Right hindlimb (tissue), 1 donor: ENCODE measurements at places on chromosomes 3 and 15.
A peak's percentile ranks its signal among the peaks of the same experiment; 100 is the strongest.

DNA sequence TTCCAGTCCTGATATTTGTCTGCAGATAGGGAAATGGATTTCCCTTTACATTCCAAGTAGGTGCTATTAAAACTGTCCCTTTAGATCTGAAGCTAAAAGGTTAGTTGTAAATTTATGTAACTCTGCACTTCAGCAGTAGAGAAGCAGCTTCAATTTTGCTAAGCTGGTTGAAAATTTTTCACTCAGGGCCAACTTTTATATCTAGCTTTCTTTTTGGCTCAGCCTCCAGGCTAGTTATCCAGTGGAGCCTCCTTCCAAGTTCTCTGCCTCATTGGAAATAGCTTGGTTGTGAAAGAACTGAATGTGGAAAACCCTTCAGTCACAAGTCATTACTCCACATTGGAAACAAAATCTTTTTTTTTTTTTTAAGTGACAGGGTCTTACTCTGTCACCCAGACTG lies 8.2 kb upstream of the ZNF660 start:
- DNase-seq = peak; percentile 25

- DNase-seq = no peak
Observed at GRCh38 chr3:38925351-38925750, 109.3 kb upstream of the SCN10A start.

GRCh38 chr15:72116731-72117485 lies 1.0 kb downstream of the MYO9A start:
- no peak for DNase-seq

DNA sequence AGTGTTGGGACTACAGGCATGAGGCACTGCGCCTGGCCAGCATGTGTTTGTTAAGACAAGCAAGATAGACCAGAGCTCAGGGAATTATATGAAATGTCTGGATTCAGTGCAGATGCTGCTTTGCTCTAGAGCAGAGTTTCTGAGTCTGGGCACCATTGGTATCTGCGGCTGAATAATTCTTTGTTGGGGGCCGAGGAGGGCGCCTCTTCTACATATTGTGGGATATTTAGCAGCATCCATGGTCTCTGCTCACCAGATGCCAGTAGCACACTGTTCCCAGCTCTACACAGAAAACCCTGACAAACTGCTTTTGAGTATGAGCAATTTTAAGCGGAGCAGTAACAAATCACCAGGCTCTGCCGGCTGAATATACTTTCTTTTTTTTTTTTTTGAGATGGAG lies 3.6 kb upstream of the LDHAL6B start:
- no peak for DNase-seq

DNA sequence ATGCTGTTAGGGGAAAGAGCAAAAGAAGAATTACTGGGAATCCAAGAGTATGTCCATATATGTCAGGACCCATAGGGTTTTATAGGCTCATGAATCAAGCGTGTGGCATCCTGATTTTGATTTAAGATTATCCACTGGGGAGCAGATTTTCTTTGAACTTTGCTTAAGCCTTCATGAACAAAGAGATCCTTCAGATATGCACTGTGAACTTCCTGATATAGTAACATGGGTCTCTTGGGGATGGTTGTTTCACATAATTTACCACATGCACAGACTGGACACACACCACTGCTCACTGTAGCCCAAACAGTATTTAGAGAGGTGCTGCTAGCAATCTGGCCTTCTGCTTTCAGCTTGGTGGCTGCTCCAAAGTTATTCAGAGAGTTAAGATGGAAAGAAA lies 200.9 kb upstream of the ZPLD1 start:
- no peak for DNase-seq

DNA sequence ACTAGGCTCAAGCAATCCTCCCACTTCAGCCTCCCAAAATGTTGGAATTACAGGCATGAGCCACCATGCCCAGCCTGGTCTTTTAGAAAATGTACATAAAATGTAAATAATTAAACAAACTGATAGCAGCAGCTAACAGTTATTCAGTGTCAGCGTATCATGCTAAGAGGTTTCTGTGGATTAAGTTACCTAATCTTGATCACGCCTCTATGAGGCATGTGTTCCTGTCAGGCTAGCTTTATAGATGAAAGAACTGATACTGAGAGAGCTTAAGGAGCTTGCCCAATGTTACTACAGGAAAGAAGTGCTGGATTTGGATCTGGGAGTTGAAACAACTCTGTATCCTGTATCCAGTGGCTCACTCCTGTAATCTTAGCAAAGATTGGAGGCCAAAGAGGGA lies 11.2 kb upstream of the MST1R start:
- DNase-seq = no peak

DNA sequence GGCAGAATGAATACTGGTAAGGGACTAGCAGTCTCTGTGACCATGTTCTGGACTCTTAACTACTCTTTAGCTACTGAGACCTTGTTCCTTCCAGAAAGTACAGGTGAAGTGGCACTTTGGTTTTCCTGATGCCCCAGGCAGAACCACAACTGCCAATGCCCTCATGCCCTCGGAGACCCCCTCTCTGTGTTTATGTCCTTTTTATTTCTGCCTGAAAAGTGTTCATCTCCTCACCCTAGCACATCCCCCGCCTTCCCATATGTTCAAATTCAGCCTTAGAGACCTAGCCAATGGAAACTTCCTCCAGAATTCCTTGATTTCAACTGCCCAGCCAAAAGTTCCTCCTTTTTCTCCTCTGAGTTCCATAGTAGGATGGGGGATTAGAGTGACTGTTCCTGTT lies 23.3 kb upstream of the RASGRF1 start:
- DNase-seq = no peak

GRCh38 chr15:81263477-81263876 lies 60.5 kb downstream of the STARD5 start:
- DNase-seq = no peak

GRCh38 chr3:159340877-159341500 lies 539.1 kb downstream of the MFSD1 start:
- no peak for DNase-seq

- no peak for DNase-seq
Observed at GRCh38 chr3:158381262-158381868, 189.6 kb upstream of the MLF1 start.

- DNase-seq = no peak
Observed at GRCh38 chr15:71712182-71712581, 98.2 kb upstream of the NR2E3 start.

GRCh38 chr3:42205800-42206514 lies 60.0 kb downstream of the CCK start:
- DNase-seq = no peak

DNA sequence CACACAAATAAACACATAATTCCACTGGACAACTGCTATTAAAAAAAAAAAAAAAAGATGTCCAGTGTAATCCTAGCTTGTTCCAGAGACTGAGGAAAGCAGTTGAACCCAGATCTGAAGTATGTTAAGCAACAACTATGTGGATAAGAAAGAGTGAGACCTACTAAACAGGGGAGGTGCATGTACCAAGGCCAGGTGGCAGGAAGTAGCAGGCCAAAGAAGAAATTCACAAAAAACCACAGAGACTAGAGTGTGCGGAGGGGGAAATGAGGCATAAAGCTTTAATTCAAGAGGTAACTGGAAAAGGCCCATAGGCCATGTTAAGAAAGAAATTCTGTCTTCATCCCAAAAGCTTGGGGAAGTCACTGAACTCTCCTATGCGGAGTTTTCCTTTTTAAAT lies 490.0 kb downstream of the NAALADL2 start:
- no peak for DNase-seq

GRCh38 chr3:163481738-163482137 lies 1596.6 kb downstream of the SI start:
- DNase-seq = no peak

- DNase-seq = peak; percentile 87
Observed at GRCh38 chr15:23647421-23648370, at the start of gene MAGEL2. Gene MAGEL2, minus strand, starts transcription at chr15:23647867. Its CDS starts 125 bp downstream, at chr15:23647742.

GRCh38 chr3:15280853-15281532 lies 51.4 kb downstream of the SH3BP5 start:
- DNase-seq = no peak

GRCh38 chr15:48041454-48041853 lies 79.3 kb upstream of the SLC24A5 start:
- DNase-seq = no peak
